ENCODE measurements at places on chromosomes 13 and 19. TPM values are rescaled to one million over a fixed set of nuclear protein-coding genes. Genes with fewer than 3 reads are reported as not detected.

The ZNF763 gene
- 0.85 TPM for total RNA-seq

The IFNL1 gene
- total RNA-seq = not detected

The FAM98C gene
- total RNA-seq = 11.2 TPM

The MAP2K2 gene
- 150 TPM for total RNA-seq

The CRX gene
- not detected for total RNA-seq

The ZNF497 gene
- 1.2 TPM for total RNA-seq

The VSTM2B gene
- not detected for total RNA-seq

The CCDC70 gene
- total RNA-seq = not detected

Measured in hair follicle dermal papilla cell (primary cell).